ENCODE measurements at places on chromosomes 2 and 18.

DNA sequence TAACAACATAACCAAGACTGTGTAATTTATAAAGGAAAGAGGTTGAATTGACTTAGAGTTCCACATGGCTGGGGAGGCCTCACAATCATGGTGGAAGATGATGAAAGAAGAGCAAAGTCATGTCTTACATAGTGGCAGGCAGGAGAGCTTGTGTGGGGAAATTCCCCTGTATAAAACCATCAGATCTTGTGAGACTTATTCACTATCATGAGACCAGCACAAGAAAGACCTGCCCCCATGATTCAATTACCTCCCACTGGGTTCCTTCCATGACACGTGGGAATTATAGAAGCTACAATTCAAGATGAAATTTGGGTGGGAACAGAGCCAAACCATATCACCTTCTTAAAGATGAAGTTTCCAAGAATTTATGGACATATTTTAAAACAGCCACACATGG is 2.5 kb upstream of the IL36RN start:
- no peak for DNase-seq

- no peak for DNase-seq
These were observed 87.3 kb upstream of the TLK1 start for GRCh38 chr2:171247741-171248662.

DNA sequence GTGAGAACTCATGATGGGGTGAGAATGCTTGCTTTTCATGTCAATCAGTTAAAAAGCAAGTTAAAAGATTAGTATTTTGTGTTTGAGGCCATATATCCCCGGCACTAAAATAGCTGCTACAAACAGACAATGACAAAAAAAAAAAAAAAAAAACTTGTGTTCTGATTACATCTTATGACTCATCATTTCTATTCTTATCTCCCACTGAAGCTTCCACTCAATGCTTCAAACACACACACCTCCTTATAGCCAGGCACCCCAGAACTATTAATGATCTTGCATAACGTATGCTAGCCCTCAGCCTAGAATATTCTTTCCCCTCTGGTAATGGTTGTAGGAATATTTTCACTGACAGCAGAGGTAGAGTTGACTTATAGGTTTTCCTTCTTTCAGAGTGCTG is 778.3 kb downstream of the TRIB2 start:
- no peak for DNase-seq

- no peak for DNase-seq
These were observed 12.5 kb downstream of the RASGRP3 start for GRCh38 chr2:33488715-33489540.

DNA sequence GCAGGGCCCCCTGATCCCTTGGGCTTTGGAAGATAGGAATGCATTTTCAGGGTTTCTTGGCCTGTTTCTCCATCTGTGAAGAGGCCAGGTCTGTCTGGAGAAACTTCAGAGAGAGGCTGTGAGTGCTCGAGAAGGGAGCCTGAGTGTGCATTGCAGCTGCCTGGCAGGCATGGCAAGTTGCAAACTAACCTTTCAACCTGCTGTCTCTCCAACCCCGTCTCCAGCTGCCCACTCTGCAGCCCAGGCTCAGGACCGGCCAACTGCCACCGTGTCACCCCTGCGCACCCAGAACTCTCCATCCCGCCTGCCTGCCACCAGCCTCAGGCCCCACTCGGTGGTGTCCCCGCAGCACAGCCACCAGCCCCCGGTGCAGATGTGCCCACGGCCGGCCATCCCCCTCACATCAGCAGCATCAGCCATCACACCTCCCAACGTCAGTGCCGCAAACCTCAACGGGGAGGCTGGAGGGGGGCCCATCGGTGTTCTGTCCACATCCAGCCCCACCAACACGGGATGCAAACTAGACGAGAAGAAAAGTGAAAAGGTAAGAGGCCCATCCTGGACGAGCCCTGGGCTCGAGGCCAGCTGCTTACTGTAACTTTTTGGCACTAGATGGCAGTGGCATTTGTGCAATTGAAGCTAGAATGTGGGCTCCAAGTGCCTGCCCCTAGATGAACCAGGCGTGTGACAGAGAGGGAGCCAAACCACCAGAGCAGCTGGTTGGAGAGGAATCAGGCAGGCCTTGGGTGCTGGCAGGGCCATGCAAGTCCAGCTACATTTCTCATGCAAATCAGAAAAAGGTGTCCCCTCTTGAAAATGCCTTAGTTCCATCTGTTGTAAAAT is 164.6 kb downstream of the SEPTIN10 start:
- no peak for DNase-seq

DNA sequence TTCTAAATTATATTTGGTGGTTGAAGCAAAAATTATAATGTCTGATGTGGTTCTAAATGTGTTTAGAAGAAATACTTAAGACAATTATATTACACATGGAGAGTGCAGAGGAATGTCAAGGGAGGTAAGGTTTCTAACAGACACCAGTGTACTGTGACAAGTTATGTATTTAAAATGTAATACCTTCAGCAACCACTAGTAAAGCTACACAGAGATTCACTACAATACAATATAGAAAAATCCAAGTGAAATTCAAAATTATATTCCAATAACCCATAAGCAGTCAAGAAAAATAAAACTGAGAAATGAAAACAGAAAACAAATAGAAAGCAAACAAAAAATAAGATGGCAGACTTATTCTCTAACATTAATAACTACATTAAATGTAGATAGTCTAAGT is 249.5 kb upstream of the KLHL14 start:
- no peak for DNase-seq

DNA sequence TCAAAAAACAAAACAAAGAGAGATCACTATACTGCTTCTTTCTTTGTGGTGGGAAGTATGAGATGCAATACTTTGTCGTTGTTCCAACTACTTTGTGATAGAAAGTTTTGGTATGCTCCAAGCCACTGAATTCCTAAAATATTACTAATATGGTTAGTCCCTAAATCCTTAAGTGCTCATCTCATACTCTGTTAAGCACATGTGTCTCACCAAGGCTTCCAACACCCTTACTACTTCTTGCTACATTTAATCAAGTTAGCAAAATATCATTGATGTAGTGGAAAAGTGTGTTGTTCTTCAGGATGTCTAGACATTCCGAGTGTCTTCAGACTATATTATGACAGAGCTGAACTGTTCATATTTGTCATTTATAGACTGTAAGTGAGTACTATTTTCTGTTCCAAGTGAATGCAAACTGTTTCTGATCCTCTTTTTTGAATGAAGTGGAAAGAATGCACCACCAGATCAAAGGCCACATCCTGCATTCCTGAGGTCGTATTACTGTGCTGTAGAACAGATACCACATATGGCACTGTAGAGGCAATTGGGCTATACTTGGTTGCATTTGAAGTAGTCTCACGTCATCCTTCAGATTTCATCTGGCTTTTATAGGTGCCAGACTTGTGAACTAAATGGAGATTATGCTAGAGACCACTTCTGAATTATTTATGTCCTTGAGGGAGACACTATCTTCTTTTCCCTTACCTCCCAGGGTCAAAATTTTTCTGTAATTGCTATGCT is 298.4 kb upstream of the ZNF521 start:
- DNase-seq, result no peak

DNA sequence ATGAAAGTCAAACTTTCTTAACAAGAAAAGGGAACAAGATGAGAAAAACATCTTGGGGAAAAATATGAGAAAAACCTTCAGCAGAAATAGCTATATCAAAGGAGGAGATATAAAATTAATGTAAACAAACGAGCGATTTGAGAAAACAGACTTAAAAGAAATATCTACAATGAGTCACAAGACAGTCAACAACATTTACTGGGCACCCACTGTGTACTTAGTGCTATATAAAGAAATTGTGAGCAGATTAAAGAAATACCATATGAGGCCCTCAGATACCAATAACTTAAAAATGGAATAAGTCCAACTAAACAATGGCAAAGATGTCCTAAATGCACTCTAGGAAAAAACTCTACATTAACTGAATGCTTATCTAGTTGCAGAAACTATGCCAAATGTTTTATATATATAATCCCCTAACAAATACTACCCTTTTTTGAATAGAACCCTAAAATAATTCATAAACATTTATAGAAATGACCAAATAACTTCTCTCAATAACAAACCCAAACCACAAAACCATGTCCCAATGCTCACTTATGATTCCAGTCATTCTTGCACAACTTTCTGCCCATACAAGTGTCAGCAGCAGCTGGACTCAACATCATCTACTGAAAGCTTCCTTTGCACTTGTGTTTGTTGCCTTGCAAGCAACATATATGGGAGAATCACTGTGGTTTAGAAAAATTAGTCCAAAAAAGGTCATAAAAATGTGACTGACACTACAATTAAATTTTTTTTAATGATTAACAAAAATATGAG is 83.5 kb downstream of the COBLL1 start:
- no peak for DNase-seq
